ENCODE measurements at places on chromosomes 3 and 15.

DNA sequence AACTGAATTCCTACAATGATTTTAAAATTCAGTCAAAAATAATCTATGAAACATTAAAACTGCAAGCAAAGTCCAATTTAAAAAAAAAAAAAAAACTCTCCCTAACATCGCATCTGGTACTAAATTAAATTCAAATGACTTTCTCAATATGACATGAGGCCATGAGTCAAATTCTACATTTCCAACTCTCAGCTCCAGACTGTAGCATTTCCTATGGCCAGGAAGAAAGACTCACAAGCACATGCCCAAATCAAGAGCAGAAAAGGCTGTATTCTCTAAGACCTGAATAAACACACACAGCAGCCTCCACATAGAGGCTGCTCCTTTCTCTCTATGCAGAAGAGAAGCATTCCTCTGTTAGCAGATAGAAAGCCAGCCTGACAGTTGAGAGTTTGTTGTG is 729.2 kb downstream of the ROBO1 start:
- no peak for DNase-seq

DNA sequence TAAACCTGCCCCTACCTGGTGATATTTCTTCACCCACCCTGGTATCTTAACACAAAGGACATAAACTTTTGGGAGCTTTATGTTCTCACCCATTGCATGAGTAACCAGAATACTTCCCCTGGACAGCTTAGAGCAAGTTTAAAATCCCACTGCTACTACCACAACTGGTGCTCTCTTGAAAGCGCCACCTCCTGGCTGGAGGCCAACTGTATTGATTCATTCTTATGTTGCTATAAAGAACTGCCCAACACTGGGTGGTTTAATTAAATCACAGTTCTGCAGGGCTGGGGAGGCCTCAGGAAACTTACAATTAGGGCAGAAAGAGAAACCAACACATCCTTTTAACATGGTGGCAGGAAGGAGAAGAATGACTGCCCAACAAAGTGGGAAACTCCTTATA is 592.4 kb downstream of the EPHA3 start:
- no peak for DNase-seq

DNA sequence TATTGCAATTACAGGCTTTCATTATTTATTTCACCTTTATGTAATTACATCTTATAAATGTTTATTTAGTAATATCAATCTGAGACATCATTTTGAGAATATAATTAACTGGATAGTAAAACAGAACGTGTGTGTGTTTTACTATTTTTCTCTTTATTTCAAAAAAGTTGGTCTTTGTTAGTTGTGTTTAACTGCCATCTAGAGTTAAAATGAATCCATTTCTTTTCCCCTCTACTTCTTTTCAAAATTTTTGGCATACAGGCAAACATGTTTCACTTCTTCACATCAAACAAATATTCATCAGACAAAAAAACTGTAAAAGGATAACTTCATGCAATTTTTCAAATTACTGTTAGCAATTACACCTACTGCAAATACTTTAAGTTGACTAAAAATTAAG is 61.1 kb downstream of the FEZF2 start:
- no peak for DNase-seq

GRCh38 chr3:50254577-50255250 is 14.2 kb upstream of the SEMA3B start:
- no peak for DNase-seq

DNA sequence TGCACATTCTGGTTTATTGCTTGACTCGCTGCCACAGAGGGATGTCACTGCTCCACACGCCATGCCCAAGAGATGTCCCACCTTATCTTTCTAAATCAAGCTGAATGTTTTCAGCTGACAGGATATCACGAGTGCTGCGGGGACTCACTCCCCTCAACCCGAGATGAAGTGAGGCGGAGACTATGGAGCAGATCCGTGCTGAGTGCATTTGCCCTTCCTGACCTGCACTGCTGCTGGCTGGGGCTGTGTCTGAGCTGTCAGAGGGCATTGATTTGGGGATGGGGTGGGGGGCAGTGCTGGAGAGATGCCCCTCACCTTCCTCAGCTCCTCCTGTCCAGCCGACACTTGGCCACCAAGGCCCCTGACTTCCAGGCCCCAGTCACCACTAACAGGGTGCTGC is 40.5 kb upstream of the CSPG4 start:
- no peak for DNase-seq

DNA sequence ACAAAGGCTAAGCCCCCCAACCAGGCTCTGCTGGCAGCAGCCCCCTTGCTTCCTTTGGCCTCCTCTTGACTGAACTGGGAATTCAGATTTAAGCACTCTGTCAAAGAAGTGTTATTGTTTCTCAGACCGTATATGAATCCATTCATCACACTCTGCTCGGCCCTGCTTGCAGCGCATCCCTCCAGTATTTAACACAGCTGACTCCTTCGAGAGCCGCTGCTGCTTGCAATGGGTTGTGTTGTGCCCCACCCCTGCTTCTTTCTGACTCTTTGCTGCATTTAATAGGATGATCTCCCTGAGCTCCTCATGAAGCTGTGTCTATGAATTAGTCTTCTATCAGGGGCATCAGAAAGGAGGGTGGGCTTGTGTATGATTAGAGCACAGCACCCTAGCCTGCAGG is 31.2 kb downstream of the C3orf20 start:
- no peak for DNase-seq
